HT-29 (cell line): ENCODE measurements at places on chromosomes 11 and 22. TPM values are rescaled to one million over a fixed set of nuclear protein-coding genes. Genes with fewer than 3 reads are reported as not detected.

DNA sequence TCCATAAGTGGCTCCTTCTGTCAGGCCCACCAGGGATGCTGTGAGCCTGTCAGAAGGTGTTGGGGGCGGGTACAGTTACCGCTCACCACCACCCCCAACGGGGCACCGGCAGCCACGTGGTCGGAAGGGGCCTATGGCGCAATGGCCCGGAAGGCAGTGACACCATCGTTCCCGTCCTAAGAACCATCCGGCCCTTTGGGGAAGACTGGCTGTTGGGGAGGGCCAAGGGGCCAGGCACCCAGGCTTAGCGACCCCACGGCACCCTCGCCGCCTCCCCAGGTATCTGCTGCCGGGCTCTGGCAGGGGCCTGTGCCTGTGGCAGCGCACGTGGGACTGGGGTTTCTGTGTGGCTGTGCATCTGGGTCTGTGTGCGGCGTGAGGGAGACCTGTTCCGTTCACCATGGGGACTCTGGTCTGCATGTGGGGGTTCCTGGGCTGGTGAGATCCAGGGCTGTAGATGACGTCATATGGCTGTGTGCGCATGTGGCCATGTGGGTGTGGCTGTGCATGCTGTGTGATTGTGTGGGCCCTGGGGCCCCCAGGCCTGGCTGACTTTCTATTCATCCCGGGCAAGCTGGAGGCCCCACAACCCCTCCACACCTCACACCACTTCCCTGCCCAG lies 717 bp downstream of the OSM start:
- no peak for DNase-seq

GRCh38 chr11:122020902-122021301 lies 95.1 kb downstream of the BLID start:
- DNase-seq = no peak

DNA sequence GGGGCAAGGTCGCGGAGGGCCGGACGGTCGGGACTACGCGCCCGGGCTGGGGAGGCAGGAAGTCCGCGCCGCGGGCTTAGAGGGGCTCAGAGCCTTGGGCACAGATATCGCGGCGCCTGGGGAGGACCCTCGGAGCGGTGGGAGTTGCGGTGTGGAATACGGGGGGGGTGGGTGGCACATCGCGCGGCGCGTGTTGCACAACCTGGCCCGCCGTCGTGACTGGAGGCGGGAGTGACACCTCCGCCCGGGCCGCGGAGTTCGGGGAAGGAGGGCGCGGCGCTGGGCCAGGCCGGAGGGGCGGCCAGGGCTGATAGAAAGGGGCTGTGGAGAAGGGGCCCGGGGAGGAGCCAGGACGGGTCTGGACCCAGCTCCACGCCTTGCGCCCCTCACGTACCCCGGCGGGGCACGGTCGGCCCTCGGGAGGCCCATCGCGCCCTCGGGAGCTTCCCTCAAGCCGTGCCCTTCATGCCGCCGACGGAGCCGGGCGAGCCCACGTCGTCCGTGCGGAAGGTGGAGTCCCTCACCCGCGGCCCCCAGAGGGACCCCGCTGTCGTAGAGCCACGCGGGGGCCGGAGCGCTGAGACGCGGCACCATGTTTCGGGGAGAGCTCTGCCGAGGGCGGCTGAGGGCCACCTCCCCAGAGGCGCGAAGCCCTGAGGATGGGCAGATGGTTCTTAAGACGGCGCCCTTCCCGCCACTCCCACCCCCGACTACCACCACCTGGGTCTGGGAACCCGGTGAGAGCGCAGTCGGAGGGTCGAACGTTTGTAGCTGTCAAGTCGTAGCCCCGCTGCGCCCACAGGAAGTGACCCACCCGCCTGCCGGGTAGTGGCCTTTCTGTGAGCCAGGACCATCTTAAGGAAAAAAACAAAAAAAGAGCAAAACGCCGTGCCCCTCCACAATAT lies 729 bp downstream of the IL17RA start:
- no peak for DNase-seq

Gene PRG3
- not detected in 2 replicates for total RNA-seq

GRCh38 chr11:121311373-121311772 lies 18.8 kb downstream of the SC5D start:
- no peak for DNase-seq

Gene MMP27
- not detected in 2 replicates for total RNA-seq

DNA sequence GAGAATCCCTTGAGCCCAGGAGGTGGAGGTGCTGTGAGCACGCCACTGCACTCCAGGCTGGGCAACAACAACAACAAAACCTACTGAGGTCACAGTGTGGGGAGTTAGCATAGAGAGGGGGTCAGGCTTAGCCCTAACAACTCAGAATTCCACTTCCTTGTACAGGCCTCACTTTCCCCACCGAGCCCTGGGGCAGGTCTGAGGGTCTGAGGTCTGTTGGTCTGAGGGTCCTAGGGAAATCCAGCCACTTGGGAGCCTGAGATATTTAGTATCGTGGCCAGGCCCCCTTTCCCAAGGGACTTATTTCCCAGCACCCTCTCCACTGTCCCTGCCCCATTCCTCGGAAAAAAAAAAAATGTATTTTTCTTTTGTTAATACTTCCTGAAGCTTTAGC lies 34.8 kb upstream of the HORMAD2 start:
- no peak for DNase-seq

DNA sequence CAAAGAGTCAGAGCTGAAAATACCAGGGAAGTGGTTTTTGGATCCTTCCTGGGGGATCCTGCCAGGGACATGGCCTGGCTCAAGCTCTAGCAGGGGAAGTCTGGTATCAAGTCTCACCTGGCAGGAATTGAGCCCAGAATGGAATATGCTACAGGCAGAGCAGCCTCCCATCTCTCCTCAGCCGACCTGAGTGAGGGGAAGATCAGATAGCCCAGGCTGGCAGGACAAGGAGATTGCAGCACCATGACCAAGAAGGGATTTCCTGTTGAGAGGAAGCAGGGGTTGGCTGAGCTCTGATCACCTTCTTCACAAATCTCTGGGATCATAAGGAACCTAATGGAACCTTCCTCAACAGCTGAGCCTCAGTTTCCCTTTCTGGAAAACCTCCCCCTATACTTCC lies 13.0 kb downstream of the OAF start:
- no peak for DNase-seq
